ENCODE measurements at places on chromosomes 13 and 19.
A peak's percentile ranks its signal among the peaks of the same experiment; 100 is the strongest.

- DNase-seq = no peak
Measured at GRCh38 chr19:53960187-53960586, 2.5 kb upstream of the CACNG8 start.

GRCh38 chr13:72505376-72505775 lies 222.1 kb downstream of the MZT1 start:
- DNase-seq = no peak

GRCh38 chr19:5291588-5292193 lies 48.9 kb downstream of the PTPRS start:
- no peak for DNase-seq

DNA sequence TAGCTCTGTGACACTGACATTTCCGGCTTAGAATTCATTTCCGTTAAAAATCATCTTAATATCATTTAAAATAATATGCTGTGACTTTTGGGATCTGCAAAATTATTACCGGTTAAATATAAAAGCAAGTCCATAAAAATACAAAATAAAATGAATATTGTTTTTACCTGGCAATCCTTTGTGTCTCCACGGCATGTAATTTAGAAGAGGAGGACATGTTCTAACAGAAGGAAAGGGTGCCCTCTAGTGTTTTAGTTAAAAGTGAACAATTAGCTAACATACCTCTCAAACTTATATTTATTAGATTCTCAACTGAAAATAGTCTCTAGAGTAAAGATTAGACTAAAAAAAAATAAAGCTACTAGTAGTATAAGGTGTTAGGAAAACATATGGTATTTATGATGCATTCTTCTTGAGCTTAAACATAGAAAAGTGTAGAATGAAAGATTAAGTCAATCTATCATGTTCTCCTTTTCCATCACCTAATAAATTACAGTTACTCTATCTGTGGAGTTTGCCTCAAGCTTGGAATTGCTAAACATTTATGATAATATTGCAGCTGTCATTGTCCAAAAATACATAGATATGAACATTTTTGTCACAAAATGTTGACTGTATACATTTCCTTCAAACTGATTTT lies 676.7 kb upstream of the SPRY2 start:
- DNase-seq = no peak

- DNase-seq = no peak
Measured at GRCh38 chr13:77874406-77874805, 44.2 kb downstream of the EDNRB start.

DNA sequence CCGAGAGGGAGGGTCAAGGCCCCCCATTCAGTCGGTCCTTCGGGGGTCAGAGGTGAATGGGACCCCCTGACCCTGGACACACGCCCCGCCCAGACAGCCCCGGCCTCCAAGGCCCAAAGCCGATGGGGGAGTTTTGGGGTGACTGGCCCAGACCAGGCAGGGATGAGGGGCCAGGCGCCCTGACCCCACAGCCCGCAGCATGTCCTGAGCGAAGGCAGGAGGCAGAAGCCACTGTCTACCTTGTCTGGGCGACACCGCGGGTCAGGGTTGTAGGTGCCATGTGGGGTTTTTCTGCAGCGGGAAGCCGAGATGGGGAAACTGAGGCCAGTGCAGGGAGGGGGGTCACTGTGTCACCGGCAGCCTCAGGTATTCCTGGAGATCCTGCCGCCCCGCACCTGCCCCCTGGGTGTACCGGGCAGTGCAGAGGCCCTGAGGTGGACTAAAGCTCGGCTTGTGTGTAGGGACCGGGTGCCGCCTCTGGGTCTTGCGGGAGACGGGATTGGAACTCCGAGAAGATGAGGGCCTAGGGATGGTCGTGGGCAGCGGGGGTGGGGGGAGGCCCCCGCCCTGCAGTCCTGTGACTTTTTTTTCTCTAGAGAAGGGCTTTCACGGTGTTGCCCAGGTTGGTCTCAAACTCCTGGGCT lies 8.5 kb downstream of the ARID3A start:
- DNase-seq = no peak

GRCh38 chr13:31923134-31923763 lies 108.3 kb upstream of the FRY start:
- no peak for DNase-seq

GRCh38 chr13:106573868-106574267 lies 5.9 kb upstream of the ARGLU1 start:
- no peak for DNase-seq

- no peak for DNase-seq
Measured at GRCh38 chr19:53595510-53595867, 36.3 kb upstream of the DPRX start.

- no peak for DNase-seq
Measured at GRCh38 chr13:73417012-73417615, 358.3 kb downstream of the KLF5 start.

DNA sequence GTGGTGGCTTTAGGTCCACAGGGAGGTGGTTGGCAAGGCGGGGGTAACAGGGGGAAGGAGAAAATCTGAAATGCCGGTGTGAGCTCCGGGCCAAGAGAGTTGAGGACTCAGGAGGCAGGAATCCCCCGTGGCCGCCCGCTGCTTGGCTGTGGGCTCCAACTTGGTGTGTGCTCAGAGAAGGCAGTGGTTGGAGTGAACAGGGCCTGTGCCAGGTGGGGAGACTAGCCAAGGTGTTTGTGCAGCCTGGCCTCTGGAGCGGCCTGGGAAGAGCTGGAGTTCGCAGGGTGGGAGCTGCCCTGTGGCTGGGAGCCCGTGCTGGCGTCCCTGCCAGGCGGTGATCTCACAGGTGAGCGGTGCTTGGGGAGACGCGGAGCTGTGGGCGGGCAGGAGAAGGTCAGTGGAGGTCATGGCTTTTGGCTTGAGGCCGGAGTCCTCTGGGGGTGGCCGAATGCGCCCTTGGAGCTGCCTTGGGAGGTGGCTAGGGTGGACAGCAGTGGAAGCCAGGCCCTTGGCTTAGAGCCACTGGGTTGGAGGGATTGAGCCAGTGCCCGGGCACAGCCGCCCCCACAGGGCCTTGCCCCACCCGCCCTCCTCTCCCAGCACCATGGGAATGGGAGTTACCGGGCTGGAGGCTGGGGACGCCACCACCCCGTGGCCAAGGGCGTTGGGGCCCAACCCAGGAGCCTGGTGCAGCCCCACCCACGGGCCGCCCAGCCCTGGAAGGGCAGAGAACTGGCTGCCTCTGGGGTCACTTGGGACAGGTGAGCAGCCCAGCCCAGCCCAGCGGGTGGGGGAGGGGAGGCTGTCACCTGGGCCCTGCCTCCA lies 7.1 kb upstream of the CIRBP start:
- no peak for DNase-seq

DNA sequence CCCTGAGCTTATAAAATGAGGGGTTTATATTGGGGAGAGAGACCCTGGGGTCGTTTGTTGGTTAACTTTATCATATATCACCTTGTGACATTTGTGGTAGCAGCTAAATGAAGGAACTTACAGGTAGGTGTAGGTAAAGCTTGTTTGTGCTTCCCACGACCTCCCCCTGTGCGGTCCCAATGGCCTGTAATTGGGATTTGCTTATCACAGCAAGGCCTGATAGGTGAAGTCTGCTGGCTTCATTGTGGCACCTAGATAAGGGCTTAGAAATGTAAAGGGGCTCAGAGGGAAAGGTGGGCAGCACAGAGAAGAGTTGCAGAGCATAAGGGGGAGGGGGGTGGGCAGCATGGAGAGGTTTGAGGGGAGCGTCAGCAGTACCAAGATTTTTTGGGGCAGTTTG lies 35.5 kb upstream of the MLNR start:
- DNase-seq = no peak

DNA sequence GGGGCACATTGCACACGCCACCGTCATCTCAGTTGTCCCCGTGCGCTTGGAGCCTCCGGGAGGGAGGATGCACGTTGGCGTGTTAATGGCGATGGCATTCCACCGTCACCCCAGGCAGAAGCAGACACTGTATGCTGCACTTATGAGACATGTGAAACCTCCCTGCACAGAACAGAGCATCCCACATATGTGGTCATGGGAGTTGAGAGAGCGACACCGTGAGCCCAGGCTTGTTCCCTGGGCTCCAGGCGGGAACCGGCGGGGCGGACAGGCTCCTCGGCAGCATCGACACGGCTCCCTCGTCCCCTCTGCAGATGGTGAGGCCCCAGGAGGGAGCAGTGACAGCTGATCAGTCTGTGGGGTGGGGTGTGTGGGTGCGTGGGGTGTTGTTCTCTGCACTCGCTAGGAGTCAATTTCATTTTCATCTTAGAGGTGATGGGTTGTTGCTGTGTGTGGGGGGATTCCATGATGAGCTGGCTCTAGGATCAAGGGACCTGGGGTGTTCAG lies 40.4 kb downstream of the CRTC1 start:
- no peak for DNase-seq

DNA sequence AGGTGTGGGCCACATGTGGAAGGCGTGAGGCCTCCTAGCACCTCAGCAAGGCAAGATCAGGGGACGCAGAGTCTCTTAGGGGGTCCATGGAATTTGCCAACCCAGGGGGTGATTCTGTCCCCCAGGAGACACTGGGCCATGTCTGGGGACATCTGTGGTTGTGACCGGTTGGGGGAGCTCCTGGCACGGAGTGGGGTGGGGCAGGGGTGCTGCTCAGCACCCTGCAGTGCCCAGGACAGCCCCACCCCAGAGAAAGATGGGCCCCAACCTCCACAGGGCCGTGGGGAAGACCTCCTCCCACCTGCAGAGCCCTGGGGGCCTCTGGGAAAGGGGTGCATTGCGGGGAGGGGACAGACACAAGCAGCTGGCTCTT lies 4.0 kb downstream of the MKNK2 start:
- DNase-seq = no peak

- DNase-seq = no peak
Measured at GRCh38 chr19:45812297-45812696, 2.8 kb downstream of the RSPH6A start.

DNA sequence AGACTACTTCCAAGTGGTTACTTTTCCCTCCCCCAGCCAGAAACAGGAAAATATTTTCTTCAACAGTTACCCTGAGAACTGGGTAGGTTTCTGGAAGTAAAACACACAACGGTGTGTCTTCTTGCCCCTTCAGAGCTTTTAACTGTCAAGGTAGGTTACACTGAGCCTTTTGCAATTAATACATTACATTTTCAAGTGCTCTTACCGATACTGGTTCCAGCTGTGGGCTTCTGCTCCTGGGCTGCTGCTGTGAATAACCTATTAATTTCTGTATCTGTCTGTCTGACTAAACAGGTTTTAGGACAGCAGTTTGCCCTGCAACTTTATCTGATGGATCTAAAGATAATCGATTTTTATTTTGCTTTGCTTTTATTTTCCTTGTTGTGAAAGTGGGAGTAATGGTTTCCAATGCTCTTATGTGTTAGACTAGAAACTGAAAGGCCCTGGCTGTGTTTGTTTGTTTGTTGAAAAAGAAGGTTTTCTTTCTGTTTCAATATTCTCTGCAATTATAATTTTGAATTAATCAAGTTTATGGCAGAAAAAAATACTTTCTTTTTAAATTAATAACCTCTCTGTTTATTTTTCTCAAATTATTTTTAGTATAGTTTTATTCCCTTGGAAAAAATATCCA lies 196.7 kb upstream of the SLITRK6 start:
- no peak for DNase-seq

DNA sequence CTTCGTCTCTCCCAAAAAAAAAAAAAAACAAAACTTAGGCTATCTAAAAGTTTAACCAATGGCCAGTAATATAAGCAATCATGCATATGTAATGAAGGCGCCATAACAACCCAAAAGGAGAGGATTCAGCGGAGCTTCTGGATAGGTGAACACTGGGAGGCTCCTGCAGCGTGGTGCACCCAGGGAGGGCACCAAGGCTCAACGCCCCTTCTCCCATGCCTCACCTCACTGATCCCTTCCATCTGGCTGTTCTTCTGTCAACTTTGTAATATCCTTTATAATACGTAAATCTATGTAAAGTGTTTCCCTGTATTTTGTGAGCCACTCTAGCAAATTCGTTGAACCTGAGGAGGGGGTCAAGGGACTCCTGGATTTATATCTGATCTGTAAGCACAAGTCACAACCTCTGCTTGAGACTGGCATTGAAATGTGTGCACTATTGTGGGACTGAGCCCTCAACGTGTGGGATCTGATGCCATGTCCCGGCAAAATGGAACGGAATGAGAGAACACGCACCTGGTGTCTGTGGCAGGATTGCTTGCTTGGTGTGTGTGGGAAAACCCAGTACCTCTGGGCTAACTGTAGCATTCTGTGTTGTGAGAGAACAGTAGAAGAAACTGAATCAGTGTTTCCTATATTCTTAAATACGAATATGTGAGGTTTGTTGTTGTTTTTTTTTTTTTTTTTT lies 521 bp upstream of the ZNF665 start:
- peak; percentile 54 for DNase-seq

DNA sequence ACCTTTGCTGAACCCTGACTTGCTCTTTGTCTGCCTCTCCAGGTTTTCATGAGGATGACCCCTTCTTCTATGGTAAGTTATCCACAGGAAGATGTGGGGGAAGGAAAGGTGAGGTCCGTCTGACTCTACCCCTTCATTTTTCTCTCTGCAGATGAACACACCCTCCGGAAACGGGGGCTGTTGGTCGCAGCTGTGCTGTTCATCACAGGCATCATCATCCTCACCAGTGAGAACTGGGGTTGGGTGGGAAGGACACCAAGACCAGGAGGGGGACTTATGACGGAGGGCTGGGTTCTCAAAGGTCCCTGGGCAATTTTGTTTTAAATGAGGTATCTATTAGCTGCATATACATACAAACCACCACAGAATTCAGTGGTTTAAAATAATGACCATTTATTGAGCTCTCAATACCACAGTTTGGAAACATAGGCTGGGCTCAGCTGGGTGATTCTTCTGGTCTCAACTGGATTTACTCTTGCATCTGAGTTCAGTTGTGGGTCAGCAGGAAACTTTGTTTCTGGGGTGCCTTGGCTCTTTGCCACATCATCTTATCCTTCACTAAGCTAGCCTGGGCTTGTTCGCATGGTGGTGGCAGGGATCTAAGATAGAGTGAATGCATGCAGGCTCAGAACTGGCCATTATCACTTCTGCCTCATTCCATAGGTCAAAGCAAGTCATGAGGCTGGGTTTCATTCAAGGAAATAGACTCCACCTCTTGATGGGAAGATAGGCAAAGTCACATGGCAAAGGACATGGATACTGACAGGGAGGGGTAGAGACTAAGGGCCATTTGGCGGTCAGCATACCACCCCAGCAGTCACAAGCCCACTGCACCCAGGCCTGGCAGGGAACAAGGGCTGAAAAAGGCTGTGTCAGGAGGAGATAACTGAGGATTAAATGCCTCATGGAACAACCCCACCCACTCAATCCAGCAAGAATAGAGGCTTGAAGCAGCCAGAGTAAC lies 11.8 kb downstream of the FXYD5 start:
- DNase-seq = no peak

DNA sequence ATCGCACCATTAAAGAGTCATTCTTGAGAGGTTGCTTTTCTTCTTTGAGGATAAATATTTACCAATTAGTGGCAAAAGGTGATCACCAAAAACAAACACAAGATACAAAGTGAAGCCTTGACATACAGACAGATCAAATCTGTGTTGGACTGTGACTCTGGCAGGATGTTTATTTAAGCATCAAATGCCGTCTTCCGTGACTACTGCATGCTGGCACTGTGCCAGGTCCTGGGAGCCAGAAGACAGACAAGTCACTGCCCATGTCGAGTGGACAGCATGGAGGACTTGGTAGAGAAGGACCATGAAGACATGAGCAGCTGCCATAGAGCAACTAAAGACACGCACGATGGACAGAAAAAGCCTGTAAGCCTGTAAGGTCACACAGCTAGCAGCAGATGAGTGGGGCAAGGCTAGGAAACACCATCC lies 92.8 kb upstream of the FARP1 start:
- peak; percentile 33 for DNase-seq

GRCh38 chr13:110414283-110414682 lies 107.2 kb downstream of the COL4A2 start:
- DNase-seq = no peak

Data from NCI-H187 (cell line).